HL-60 (cell line): ENCODE measurements at places on chromosomes 1 and 21.

DNA sequence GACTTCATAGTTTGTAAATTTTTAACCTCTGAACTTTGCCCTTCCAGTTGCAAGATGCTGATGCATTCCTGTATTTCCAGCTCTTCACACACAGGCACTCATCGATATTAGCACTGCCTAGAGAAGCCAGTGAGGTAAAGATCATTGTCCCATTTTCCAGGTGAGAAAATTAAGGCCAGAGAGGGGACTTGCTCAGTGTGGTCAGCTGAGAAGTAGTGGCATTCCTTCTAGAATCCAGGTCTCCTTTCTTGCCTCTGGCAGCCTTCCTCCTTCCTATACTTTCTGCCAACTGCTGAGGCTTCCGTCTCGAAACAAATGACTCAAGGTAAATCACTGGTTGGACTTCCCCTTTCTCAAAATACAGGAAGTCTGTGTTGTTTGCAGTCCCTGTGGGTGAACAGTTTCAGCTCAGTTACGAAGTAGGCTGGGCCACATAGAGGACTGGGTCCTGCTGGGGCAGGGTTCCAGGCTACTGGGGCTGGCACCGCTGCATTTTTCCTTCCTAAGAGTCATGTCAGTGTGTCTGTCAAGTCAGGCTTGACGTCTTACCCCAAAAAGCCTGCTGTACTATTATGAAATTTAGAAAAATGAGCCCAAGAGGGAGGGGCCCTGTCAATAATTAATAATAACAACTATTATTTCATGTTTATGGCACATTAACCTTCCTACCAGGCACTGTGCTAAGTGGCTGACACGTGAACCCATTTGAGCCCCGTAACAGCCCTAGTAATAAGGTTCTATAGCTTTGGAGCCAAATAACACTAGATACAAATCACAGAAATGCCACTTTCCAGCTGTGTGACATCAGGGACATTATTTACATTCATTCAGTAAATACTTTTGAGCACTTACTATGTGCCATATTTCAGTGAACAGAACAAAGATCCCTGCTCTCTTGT is 16.6 kb upstream of the RNF19B start:
- peak; percentile 86 for DNase-seq

- DNase-seq = no peak
These were observed 32.5 kb upstream of the SMYD2 start for GRCh38 chr1:214248311-214249085.

DNA sequence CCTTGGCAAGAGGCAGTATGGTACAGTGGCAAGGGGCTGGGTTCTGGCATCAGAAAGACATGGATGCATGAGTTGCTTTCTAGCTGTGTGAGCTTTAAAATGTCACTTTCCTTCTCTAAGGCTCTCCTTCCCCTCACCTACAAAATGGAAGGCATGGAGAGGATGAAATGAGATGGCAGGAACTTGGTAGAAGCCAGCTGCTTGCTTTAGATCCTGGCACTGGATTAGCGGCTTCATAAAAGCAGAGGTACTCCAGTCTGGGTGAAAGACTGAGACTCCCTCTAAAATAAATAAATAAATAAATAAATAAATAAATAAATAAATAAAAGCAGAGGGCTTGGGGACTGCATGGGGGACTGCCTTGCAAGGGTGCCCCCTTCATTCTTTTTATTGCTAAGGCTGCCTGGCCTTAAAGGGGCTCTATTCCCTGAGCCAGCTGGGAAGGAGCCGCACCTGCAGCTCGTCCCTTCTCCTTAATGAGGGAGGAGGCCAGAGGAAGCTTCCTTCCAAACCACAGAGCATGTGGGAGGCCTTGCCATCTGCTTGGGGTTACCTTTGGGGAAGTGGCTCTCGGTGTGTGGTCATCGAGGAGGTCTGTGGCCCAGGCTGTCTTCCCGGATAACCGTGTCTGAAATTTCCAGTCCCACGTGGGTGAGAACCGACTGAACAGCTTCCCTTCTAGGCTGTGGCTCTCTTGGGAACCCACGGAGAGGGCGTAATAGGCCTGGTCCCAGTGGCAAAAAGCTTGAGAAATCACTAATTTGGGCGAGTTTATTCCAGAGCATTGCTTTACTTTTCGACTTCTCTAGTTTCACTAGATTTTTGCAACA is 2.0 kb upstream of the ATP13A2 start:
- peak; percentile 97 for DNase-seq

- DNase-seq = no peak
These were observed 237.3 kb downstream of the RHOU start for GRCh38 chr1:228972576-228972975.

DNA sequence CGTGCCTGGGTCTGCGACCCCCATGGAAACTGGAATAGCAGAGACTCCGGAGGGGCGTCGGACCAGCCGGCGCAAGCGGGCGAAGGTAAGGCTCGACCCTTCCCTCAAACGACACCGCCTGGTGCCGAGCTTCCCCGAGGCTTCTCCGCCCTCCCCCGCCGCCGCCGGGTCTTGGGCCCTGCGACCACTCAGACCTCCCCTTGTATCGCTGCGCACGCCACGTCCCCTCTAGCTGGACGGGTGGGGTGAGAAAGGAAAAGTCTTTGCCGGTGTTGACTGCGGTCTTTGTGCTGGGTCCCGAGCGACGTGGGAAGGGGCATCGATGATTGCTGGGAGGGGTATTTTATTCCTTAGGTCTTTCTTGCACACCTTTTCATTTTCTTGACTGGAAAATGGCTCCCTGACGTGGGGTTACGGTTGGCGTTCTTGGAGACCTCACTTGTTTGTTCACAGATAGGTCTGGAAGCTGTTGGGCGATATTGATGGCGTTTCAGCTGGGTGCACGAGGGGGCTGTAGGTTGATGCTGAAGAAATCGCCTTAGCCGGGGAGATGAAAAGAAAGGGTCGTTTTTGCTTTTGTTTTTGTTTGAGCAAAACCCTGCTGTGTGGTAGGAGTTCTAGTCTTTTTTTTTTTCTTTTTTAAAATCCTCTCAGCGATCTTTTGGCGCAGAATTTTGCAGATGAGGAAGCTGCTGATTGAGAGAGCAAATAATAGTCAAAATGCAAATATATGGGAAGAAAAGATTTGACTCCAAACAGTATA is 776 bp downstream of the KDM1A start:
- peak; percentile 39 for DNase-seq

- no peak for DNase-seq
These were observed 19.4 kb downstream of the JAK1 start for GRCh38 chr1:64946916-64947315.

GRCh38 chr1:233081735-233082134 is 131.3 kb downstream of the NTPCR start:
- peak; percentile 14 for DNase-seq
